ENCODE measurements at places on chromosomes 12 and 14.

- DNase-seq: no peak
Observed at GRCh38 chr12:30679241-30679640, 16.4 kb downstream of the IPO8 start.

GRCh38 chr12:119642986-119643385 lies 24.9 kb upstream of the PRKAB1 start:
- no peak for DNase-seq

- DNase-seq: no peak
Observed at GRCh38 chr14:71107921-71108320, 200.7 kb downstream of the PCNX1 start.

DNA sequence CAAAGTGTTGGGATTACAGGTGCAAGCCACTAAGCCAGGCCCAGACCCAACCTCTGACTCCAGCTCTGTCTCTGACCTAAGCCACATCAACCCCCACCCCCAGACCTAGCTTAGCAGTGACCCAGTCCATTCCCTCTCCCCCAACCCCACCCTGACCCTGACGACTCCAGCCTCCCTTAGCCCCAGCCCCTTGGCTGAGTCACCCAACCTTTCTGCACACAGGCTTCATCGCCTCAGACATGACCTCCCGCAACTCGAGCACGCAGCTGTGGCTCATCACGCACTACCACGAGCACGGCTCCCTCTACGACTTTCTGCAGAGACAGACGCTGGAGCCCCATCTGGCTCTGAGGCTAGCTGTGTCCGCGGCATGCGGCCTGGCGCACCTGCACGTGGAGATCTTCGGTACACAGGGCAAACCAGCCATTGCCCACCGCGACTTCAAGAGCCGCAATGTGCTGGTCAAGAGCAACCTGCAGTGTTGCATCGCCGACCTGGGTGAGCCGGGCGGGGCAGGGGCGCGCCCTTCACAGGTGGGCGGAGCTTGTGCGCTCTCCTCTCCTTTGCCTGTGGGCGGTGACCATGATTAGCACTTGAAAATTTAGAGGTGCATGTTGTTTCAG lies 7.8 kb downstream of the ACVRL1 start:
- no peak for DNase-seq

GRCh38 chr12:108241986-108242703 lies 97.0 kb downstream of the CMKLR1 start:
- no peak for DNase-seq
